Activated CD4-positive, alpha-beta T cell treated with anti-CD3 and anti-CD28 coated beads for 48 hours (primary cell): ENCODE measurements at places on chromosomes 6 and 20.

DNA sequence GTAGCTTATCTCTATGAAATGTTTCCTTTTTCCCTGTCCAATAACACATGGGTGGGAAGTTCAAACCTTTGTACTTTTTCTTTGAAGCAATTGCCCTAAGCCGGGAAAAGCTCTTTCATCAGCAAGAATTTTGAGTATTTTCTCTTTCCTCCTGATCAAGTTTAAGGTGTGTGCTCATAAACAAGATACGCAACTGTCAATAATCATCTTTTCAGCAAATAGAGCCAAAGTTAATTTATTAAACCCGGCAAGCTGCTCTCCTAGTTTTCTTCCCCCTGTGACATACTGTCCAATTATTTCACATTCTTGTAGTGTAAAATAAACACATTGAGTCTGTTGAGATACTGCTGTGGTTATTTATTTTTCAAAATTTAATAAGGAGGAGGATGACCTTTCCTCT lies 194.4 kb downstream of the EDN1 start:
- no peak for DNase-seq

DNA sequence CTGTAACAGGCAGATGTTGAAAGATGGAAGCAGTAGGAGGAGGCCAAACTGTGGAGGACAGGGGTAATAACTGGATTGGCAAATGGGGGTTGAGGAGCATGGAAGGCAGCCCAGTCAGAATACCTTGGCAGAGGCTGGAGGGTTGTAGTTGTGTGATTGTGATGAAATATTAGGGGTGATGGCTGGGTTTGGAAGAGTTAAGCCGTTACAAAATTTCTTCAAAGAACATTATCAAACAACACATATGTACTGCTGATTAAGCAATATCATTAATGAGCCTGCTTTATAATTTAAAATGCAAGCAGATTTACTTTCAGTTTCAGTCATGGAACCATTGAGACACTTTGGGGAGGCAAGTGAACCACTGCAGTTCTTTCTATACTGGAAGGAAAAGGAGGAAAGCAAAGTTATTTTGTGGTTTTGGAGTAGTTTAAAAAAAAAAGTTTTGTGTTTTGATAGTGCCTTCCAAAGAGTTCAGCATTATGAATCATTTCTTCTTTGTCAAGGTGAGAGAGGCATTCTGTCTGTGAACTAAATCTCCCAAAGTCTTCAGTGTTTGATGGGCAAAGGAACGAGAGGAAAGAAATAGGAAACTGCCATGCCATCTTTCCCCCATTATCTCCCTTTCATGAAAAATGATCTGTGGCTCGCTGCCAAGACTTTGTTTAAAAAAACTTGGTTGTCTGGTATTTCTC lies 20.7 kb downstream of the FOXO3 start:
- DNase-seq: no peak

DNA sequence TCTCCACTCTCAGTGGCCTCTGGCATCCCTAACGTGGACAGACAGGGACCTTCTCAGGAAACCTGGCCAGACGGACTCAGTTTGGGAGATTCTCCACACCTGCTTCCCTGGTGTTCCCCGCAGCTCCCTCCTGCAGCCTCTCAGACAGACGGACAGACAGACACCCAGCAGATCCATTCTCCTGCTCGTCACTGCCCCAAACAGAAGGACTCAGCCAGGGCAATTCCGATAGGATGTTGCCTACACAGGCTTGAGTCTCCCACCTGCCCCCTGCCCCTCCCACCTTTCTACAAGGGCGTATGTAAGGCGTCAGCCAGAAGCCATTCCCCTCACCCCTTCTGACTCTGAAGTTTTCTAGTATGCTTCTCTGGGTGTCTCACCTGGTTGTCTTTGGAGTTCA lies 428 bp downstream of the CCM2L start:
- no peak for DNase-seq

DNA sequence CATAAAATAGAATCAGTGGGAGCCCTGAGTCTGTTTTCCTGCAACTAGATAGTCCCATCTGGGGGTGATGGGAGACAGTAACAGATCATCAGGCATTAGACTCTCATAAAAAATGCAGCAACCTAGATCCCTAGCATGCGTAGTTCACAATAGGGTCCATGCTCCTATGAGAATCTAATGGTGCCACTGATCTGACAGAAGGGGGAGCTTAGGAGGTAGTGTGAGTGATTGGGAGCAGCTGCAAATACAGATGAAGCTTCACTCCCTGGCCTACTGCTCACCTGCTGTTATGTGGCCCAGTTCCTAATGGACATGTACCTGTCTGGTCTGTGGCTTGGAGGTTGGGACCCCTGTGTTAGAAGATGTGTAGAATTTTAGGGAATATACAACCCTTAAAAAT lies 904.5 kb upstream of the EPHA7 start:
- no peak for DNase-seq

DNA sequence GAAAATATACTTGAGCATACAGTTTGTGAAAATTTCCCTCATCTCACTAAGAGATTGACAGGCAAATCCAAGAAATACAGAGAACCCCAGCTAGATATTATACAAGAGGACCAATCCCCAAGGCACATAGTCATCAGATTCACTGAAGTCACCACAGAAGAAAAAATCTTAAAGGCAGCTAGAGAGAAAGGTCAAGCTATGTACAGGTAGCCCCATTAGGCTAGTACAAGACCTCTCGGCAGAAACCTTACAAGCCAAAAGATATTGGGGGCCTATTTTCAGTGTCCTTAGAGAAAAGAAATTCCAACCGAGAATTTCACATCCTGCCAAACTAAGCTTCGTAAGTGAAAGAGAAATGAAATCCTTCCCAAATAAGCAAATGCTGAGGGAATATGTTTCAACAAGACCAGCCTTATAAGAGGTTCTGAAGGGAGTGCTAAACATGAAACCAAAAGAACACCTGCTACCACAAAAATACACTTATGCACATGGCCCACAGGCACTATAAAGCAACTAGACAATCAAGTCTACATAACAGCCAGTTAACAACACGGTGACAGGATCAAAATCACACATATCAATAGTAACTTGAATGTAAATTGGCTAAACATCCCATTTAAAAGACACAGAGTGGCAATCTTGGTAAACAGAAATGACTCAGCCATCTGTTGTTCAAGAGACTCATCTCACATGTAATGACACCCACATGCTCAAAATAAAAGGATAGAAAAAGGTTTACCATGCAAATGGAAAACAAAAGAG lies 96.3 kb downstream of the FHL5 start:
- no peak for DNase-seq

DNA sequence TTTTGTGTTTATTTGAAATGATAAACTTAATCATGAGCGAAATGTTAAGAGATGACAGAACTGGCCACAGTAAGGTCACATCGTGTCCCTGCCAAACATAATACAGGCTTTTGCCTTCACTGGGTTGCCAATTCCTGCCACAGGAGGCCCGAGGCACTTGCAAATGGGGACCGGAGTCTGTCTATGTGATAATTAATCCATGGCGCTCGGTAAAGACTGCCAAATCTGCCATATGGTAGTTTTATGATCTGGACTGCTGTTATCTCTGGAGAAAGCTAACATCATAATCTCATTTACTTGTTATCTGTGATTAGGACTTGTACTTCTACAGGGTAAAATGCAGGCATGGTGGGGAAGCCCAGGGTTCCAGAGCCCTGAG lies 170.5 kb upstream of the TSHZ2 start:
- no peak for DNase-seq

GRCh38 chr6:45075246-45075645 lies 252.9 kb upstream of the RUNX2 start:
- DNase-seq: no peak

GRCh38 chr20:32988008-32988407 lies 16.2 kb downstream of the SUN5 start:
- DNase-seq: no peak

DNA sequence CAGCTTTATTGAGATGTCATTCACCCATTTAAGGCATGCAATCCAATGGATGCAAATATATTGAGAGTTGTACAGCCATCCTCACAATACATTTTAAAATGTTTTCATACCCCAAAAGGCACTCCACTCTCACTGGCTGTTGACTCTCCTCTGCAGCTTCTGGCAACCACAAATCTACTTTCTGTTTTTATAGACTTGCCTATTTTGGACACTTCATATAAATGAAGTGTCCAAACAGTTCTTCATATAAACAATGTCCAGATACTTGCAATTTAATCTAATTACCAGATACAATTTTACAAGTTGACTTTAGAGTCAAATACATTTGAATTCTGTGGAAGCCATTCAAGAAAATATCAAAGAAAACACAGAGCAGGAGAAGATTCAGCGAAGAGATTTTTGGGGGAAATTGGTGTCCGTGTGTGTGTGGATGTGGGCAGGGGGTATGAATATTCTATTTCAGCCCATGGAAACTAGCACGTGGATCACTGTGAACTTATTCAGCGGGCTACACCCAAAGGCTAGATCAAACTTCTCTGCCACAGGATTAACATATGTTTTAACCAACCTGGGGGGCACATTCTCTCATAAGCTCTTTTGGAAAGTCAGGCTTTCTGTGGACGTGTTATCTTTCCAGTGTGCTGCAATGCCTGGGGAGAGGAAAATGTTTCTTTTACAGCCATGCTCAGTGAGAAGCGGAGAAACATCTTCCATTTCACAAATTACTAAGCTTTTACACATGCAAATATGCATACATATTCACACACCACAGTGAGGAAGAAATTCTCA lies 73.9 kb downstream of the PLG start:
- no peak for DNase-seq

GRCh38 chr20:33667676-33668465 lies 1.1 kb downstream of the ACTL10 start:
- peak; percentile 86 for DNase-seq

DNA sequence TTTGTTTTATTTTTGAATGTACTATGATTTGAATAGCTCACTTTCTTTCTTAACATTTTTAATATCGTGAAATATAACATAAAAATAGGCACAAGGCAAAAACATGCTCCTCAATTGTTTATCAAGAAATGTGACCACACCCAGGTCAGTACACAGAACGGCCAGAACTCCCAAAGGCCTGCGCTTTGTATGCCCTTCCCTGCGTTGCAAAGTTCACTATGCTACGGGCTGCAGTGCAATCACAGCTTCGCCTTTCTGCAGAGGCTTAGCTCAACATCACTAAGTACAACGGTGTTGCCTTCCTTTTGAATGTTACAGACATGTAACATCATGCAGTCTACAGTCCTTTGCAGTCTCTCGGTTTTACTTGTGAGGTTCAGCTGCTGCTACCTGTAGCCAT lies 333.4 kb downstream of the THBS2 start:
- no peak for DNase-seq

GRCh38 chr6:17484201-17484849 lies 90.9 kb downstream of the CAP2 start:
- no peak for DNase-seq

- no peak for DNase-seq
Observed at GRCh38 chr20:1652960-1653359, 4.6 kb downstream of the SIRPG start.

DNA sequence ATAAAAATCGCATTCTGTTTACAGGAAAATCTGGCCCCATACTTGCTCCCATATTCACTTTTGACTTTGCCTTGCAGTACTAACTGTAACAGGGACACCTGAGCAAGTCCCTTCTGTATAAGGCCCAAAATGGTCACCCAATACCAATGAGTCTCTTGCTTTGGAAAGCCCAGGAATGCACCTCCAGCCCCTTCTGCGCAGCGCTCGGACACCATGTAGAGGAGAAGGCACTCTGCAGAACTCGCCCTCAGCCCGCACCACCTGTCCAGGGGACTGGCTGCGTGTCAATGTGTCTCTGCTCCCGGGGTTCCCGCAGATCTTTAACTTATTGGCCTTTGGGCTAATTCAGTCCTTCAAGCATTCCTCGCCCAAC lies 746 bp upstream of the PRND start:
- no peak for DNase-seq

GRCh38 chr6:97203343-97203742 lies 79.7 kb downstream of the MMS22L start:
- DNase-seq: no peak

GRCh38 chr6:121112356-121112755 lies 221.9 kb downstream of the TBC1D32 start:
- no peak for DNase-seq

DNA sequence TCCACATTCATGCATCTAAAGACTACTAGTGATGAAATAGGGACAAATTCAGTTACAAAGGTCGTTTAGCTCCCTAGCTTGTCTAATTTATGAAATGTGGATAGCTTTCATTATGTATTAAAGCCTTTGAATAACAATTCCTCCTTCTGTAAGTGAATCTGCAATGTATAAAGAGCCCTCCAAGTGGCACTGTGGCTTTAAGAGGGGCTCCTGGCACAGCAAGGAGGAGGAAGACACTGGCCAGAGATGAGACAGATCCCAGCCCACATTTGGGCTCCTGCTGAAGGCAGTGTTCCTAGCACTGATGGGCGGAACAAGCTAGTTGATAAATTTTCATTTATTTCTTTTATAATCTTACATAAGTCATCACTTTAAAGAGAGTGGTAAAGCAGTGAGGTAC lies 17.6 kb upstream of the FUCA2 start:
- DNase-seq: peak; percentile 17

GRCh38 chr6:157024745-157025144 lies 247.6 kb downstream of the ARID1B start:
- DNase-seq: no peak

DNA sequence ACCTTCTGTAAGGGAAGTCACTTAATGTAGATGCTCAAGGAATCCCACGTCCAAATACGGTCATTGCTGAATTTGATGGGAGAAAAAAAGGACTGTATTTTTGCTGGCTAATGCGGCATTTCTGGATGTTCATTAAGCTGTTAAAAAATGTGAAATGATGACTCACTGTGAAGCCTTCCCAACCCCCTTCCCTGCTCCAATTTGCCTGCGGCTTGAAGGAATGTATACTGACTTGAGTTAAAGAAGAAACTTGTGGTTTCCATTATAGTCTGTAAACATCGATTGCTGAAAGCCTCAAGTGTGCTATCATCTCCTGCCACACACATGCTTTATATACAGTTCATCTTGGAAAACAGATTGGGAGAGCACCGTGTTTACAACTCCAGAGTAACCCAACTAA lies 249.1 kb upstream of the JAG1 start:
- no peak for DNase-seq

DNA sequence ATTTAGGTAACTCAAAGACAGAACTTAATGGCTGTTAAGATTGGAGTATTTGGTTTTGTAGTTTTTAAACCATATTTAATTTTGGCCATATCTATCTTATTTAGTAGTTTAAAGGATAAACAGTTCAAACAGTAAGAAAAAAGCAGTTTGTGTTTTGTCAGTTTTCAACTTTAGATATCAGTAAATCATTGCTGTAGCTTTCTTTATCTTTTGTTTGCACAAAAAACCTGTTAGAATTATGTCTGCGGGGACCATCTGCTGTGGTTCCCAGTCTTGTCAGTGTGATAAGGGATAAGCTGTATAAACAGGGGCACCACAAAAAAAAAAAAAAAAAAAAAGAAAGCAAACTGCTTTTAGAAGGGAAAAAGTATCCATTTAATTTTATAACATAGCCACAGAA lies 40.9 kb downstream of the CDKAL1 start:
- DNase-seq: no peak
